ENCODE measurements at places on chromosomes 16 and 17.

DNA sequence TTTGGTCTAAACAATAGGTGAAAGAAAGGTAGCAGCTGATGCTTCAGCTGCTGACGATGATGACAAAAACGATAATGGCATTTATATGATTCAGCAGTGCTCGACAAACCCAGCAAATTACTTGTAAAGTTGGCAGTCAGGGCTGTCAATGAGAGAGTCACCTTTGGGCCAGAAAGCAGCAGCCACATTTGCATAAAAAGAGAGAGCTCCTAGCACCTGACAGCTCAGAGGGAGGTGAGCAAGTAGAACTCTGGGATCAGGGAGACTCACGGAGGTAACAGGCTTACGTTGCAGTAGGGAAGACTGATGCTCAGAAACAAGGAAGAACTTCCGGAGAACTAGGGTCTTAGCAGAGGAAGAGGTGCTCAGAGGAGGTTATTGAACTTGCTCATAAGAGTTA lies 291.9 kb upstream of the ZFHX3 start:
- no peak for DNase-seq

DNA sequence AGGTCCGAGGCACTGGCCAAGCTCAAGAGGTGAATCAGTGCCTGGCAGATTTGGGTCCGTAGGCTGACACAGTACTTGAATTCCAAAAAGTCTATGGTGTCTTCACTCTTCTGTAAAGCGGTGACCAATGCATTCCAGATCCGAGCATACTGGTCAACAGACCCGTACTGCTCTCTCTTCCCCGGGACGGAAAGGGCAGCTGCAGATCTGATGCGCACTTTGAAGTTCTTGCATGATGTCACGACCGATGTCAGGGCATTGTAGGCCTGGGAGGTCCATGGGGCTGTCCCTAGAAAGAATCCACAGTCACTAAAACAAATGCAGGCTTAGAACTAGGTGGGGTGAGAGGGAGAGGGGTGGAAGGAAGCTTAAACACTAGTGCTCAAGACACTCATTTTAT lies 34.9 kb downstream of the HEATR6 start:
- no peak for DNase-seq

DNA sequence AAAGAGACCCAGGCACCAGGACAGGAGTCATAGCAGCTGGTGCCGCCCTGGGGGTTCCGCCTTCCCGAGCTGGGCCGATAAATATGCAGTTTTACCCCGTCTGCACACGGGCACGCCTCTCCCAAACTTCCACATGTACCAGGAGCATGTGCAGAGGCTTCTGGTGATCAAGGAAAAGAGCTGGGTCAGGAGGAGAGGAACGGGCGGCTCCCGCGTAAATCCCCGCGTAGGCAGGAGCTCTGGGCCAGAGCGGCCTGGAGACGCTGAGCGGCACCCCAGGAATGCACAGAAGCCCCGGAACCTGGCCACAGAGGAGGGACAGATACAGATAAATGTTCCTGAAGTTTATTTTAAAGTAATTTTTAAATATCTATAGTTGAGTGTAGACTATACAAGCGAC lies 46.6 kb upstream of the METRNL start:
- DNase-seq = no peak

- DNase-seq = no peak
Measured at GRCh38 chr17:72937707-72938106, 154.8 kb downstream of the SLC39A11 start.

All from Peyer's patch (tissue), 4 donors.